ENCODE measurements at places on chromosomes 4 and X. TPM values are rescaled to one million over a fixed set of nuclear protein-coding genes. Genes with fewer than 3 reads are reported as not detected.

- no peak for DNase-seq
These were observed 162.5 kb downstream of the SOX3 start for GRCh38 chrX:140342410-140342809.

- no peak for DNase-seq
These were observed 782.5 kb upstream of the INTU start for GRCh38 chr4:126850286-126850685.

GRCh38 chr4:175325230-175325629, 407.1 kb downstream of the ADAM29 start:
- DNase-seq, result no peak

GRCh38 chr4:106373026-106373425, 4.4 kb upstream of the GIMD1 start:
- DNase-seq, result no peak

DNA sequence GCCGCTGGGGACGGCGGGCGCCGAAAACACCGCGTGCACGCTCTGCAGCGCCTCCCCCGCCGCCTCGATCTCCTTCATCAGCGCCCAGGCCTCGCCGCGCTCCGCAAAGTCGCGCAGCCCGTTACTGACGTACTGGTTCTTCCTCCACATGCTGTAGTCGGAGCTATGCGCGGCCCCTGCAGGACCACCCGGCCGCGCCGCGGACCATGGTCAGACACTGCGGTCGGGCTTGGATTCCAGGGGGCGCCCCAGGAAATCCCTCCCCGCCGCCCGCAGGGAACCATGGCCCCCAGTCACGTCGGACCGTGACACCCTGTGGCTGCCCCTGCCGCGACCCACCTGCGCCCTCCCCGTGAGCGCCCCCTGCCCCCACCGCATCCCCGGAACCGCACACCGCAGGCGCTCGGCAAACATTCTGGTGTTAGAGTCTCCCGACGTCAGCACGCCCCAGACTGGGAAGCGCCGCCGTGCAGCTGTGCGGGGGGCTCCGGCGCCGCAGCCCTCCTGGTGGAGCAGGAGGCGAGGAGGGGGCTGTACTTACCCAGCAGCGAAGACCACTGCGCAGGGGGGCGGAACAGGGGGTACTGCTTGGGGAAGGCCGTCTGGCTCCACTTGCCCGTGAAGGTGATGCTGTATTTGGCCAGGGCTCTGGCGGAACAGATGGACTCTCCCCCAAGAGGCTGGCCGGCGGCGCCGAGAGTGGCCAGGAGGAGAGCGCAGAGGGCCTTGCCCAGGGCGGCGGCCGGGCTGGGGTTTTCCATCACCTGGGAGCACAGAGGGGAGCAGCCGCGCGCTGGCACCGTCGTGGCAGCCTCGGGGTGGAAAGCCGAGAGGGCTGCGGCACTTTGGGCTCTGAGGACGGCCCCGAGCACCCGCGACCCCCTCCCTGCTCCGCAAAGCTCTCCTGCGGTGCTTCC, 814 bp downstream of the SPON2 start:
- DNase-seq, result peak; percentile 81

- no peak for DNase-seq
These were observed 16.7 kb upstream of the EXOSC9 start for GRCh38 chr4:121784401-121784800.

DNA sequence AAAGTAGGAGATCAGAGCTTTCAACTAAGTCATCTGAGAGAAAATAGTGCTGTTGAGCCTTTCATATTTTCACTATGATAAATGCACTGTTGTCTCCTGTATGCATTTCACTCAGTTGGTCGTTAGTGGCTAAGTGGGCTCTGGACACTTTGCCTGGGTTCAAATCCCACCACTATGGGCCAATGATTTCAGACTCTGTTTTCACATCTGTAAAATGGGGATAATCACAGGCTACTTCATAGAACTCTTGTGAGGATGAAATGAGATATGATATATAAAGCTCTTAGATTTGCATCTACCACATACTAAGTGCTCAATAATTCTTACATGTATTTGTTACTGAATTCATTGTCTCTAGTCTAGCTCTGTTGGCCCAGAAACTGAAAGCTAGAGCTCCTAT, 16.8 kb downstream of the LNX1 start:
- DNase-seq, result no peak

- no peak for DNase-seq
These were observed 6.3 kb downstream of the EXOC1 start for GRCh38 chr4:55859711-55860110.

- DNase-seq, result no peak
These were observed 51.2 kb downstream of the GC start for GRCh38 chr4:71732706-71733105.

DNA sequence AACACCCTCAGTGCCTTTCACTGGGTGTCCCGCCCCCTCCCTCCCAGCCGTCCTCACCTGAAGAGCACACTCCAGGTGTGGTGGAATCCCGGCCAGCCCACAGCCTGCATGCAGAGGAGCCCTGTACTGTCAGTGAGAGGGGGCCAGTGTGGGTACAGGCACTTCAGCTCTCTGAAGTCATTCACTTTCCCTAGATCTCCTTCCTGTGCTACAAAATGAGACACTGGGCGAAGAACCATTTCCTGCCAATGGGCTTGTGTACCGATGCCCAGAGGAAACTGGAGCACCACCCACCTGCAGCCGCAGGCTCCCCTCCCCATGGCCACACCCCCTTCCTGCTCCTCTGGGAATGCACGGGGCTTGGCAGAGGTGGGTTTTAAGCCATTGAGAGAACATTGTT, 73.9 kb upstream of the C4orf50 start:
- DNase-seq, result no peak

- no peak for DNase-seq
These were observed 17.5 kb downstream of the STX18 start for GRCh38 chr4:4524364-4524763.

DNA sequence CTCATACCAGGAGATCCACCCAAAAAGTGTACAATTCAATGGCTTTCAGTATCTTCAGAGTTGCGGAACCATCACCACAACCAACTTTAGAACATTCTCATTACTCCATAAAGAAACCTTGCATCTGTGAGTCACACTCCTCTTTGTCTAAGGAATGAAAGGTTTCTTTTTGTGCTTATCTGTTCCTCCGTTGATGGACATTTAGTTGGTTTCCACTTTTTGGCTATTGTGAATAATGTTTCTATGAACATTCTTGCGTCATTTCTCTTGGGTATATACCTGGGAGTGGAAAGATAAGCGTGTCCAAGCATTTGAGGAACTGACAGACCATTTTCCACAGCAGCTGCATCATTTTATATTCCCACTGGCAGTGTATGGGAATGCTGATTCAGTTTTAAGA, 10.6 kb downstream of the FAM184B start:
- no peak for DNase-seq

DNA sequence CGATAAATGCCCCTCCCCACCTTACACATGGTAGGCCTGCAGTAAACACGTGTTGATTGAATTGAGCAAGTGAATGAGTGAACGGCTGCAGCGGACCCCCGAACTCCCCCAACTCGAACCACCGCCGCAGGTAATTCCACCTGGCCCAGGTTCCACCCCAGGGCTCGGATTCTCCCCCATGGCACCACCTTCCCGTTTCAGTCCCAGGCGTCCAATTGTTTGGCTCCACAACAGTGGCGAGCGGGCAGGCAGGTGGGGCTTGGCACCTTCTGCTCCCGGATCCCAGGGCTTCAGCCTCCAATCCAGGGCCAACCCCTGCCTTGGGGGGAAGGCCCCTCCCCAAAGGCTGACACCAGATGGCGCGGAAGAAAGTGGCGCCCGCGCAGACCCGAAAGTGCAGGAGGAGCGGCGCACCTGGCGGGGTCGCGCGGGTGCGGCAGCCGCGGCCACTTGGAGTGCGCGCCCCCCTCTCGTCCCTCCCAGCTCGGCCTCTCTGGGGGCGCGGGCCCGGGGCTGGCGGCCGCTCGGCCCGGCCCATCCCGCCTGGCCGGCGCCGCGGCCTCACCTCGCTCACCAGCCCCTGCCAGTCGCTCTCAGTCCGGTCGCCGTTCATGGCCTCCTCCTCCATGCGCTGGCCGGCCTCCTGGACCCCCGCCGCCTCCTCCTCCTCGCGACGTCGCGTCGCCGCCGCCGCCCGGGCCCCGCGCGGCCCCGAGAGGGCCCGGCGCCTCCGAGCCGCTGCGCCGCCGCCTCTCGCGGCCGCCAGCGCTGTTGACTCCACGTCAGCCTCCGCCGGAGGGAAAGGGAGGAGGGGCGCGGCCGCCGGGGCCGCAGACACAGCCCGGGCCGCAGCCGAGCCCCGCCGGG, at the start of gene CCDC149:
Gene CCDC149 (minus strand): TSS at position 791 of the 867 bp plus-strand sequence. CDS start 178 bp downstream, at position 613.
- DNase-seq, result peak; percentile 89

DNA sequence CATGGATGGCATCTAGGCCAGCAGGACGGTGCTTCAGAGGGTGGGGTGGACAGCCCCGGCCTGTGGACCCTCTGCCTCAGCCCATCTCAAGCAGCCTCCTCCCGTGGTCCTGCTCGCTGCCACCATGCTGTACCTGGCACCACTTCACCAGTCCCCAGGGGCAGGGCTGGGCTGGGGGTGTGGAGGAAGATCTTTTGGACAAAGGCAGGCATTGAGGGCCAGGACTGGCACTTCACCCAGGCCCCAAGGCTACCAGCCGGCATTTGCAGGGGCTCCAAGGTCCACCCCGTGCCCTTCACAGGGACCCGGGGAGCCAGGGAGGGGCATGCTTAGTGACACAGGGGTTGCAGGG, 713 bp downstream of the PLXNB3 start:
- DNase-seq, result no peak

GRCh38 chr4:177016541-177017141, 223.9 kb upstream of the VEGFC start:
- no peak for DNase-seq

DNA sequence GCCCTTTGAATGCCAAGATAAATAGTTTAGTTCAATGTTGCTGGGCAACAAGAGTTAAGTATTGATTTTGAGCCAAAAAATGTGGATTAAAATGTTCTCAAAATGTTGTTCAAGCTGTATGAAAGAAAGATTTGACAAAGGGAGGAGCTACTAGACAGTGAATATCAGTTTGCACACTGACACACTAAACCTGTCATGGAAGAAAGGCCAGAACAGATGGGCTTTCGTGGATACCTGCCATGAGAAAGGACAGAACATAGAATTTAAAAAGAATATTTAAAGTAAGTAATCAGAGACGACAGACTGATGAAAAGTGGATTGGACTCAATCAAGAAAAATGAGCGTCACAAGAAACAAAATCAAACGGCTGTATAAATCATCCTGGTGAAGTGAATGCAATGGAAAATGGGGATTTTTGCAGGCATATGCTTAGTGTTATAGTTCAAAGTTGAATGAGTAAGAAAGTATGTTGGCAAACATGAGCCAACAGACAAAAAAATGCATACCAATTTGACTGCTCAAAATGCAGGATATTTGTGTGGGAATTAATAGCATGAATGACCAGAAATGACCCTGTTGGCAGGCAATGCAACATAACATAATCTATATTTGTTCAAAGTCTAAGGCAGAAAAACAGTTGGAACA, 7.4 kb downstream of the PCDH18 start:
- no peak for DNase-seq

DNA sequence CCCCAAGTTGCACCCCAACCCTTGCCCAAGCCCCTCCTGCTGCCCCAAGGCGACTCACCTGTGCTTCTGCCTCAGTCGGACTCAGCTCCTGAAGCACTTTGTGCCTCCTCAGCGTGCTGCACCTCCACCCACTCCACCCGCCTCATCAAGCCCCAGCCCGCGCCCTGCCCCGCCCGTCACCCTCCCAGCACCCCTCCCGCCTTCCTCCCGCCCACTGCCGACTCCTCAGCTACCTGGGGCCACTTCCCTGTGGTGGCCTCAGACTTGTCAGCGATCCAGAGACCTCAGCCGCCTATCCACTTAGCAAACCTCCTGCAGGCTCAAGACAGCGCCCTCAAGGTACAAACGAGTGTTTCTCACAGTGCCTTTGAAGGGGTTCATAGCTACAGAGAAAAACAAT, 19.6 kb upstream of the IQCM start:
- peak; percentile 47 for DNase-seq

DNA sequence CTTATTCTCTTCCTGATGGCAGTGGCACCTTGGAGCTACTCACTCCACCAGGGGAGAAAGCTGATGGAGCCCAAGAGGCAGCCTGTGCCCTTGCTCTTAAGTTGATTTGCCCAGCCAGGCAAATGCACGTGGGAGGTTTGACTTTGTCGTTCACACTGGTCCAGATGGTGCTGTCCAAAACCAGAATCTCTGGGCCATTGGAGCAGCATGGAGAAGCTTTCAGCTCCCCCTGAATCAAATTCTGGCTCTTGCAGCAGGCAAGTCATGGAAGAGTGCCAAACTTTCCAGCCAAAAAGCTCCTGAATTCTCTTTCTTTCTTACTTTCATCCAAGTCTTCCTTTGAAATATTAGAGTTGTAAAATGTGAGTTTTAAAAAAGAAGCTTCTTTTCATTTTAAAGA, 970.4 kb downstream of the RPA4 start:
- DNase-seq, result no peak

DNA sequence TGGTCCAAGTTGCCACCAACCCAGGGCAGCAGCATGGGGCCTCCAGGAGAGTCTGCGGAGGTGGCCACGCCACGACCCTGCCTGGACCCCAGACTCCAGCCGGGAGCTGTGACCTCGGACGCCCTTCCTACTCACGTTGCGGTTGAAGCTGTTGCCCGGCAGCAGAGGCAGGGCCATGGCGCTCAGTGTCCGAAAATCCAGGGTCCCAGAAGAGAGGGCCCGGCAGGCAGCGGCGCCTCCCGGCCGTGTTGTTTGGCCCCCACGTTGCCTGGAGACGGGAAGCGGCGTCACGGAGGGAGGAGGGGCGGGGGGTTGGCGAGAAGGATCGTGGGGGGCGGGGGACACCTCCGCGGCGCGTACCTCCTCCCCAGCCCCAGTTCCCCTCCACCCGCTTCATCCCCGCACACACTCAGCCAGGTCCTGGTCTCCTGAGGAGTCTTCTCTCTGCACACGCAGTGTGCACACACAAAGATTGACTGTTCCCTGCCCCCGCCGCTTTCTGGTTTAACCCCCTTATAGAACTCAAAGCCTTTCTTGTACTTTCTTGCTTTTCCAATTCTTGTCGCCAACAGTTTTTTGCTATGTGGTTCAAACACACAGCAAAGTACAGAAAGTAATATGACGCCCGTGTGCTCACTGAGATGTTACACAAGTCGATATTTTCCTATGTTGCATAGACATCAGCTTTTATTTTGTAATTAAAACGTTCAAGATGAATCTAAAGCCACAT, at the start of gene EFHC2:
Gene EFHC2 (minus strand): TSS at position 261 of the 730 bp plus-strand sequence. CDS start 84 bp downstream, at position 177.
- DNase-seq, result peak; percentile 17

- DNase-seq, result no peak
These were observed 24.3 kb downstream of the SHROOM3 start for GRCh38 chr4:76459291-76459723.

- DNase-seq, result no peak
These were observed 10.6 kb downstream of the TSPAN6 start for GRCh38 chrX:100625985-100626491.

- no peak for DNase-seq
These were observed 33.4 kb downstream of the SPINK2 start for GRCh38 chr4:56788081-56788480.

DNA sequence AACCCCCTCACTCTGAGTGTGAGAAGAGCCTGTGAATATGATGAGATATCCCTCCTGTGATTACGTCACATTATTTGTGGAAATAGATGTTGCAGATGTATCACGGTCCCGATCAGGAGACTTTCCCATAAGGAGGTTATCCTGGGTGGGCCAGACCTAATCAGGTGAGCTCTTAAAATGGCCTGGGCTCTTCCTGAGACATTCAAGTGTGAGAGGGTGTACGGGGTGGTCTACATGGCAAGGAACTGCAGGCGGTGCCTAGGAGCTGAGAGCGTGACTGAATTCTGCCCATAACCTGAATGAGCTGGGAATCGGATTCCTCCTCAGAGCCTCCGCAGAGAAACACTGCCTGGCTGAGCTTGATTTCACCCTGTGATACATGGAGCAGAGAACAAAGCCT, 12.9 kb upstream of the CENPVL1 start:
- no peak for DNase-seq

Gene PDCL2
- not detected for total RNA-seq

Gene OTC
- total RNA-seq, result 0.63 TPM

Gene RBMXL3
- not detected for total RNA-seq

Gene DCAF8L1
- not detected for total RNA-seq

Gene PPEF1
- total RNA-seq, result not detected

Gene AMBN
- total RNA-seq, result not detected
